ENCODE measurements at places on chromosomes 2 and 18. TPM values are rescaled to one million over a fixed set of nuclear protein-coding genes. Genes with fewer than 3 reads are reported as not detected.

DNA sequence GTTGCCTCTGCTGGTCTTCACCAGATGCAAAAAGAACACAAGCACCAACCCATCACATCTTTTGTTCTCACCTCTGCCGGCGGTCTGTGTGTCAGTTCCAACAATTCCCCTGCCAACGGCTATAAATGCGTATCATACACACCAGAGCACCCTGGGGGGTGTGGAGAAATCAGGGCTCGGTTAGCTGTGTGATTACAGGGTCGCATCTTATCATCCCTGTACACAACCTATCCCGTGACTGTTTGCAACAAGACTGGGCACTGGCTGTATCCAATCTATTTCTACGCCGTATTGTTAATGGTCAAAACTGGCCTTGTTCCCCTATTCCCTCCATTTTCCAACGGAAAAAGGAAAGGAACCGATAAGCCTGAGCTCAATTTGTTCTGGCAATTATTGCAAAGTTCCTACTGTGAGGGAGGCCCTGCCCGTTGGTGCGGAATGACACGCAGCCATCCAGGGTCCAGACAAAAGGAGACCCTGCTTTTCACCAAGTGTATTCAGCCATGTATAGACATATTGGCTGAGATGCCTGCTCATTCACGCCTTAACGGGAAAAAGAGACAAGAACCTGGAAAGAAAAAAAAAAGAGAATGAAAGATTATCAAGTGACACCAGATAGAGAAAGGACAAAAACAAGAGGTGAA lies 136.9 kb downstream of the CDH20 start:
- no peak for DNase-seq

The DUSP19 gene
- total RNA-seq: 2.4 TPM

The FBXO48 gene
- total RNA-seq: 1.6 TPM

DNA sequence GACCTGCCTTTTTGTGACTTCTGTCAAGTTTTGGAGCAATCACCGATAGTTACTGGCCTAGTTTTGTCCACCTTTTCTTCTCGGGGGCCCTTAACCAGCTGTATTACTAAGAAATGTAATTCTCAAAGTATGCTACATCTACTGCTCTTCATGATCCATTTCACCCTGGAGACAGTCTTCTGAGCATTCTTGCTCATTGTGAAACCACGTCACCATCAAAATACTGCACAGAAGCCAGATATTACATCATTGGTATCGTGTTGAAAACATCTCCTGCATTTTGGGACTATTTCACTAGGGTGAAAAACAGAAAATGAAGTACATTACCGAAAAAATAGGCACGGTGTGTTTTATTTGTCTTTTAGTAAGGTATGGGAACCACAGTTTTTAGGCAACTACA lies 11.7 kb downstream of the LYPD6B start:
- DNase-seq: no peak

DNA sequence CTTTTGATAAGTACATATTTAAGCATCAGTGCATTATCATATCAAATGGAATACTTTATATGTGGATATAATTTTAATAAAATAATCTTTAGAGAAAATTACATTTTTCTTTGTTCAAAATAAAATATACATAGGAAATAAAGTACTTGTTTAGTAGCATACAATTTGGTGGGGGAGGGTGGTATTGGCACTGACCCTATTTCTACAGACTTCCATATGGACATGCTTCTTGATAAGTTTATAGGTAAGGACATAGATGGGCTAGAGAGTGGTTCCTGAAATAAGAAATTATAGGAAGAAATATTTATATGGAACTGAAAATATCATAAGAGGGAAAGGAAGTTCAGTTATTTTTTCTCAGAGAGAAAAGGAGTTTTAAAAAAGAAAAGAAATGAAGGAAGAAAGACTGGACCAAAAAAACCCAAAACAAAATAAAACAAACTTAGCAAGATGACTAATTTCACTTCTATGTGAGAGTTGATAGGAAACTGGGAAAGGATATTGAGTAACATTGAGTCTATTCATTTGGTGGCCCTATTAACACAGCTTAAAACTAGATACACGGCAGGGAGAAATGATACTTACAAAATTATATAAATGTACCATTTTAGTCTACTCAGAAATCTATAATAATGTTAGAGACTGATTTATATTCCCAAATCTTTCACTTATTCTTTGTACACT lies 505.9 kb downstream of the ERBB4 start:
- DNase-seq: no peak

The PCBP1 gene
- total RNA-seq: 302 TPM
